ENCODE measurements at places on chromosomes 1 and 21. TPM values are rescaled to one million over a fixed set of nuclear protein-coding genes. Genes with fewer than 3 reads are reported as not detected.

GRCh38 chr1:161357073-161357472, 10.6 kb downstream of the CFAP126 start:
- no peaks in the 10 kb centered on the region for H3K4me1 ChIP-seq
- no peak overlapping the region for H3K4me3 ChIP-seq
- no peaks in the 10 kb centered on the region for H3K27me3 ChIP-seq
- H3K36me3 ChIP-seq: no peaks in the 10 kb centered on the region

DNA sequence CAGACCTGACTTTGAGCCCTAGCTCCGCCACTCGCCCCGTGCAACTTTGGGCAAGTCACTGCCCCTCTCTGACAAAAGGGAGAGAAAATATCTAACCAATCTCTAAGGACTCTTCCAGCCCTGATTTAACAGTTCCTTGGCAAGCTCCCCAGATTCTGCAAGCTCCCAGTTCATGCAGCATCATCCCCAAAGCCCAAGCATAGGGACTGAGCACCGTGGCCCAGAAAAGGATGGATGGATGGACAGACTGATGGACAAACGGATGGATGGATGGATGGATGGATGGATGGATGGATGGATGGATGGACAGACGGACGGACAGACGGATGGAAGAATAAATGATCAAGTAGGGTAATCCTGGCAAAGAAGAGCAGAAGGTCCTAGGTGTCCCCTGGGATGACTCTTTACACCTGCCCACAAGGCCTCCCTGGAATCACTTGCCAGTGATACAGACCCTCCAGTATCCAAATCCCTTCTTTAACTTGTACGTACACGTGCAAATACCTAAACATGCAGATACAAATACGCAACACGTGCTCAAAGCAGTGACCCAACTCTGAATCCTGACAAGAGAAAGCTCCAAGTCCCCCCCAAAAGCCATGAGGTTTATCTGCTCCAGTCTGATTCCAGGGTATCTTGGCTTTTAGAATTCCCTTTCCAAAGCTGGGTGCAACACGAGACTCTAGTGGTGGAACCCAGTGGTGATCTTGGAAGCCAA, 16.0 kb downstream of the IFFO2 start:
- no peak for DNase-seq
- no peaks in the 10 kb centered on the region for H3K27me3 ChIP-seq
- no peak overlapping the region for H3K27ac ChIP-seq
- H3K4me1 ChIP-seq: peaks cover 31% of the 10 kb centered on the region
- no peaks in the 10 kb centered on the region for H3K36me3 ChIP-seq

GRCh38 chr1:85109475-85109874, 61.2 kb upstream of the MCOLN3 start:
- H3K27ac ChIP-seq: no peak overlapping the region
- no peaks in the 10 kb centered on the region for H3K36me3 ChIP-seq
- H3K27me3 ChIP-seq: no peaks in the 10 kb centered on the region
- peak; percentile 81 for DNase-seq
- H3K4me3 ChIP-seq: no peak overlapping the region

- H3K36me3 ChIP-seq: no peaks in the 10 kb centered on the region
- peaks cover 14% of the 10 kb centered on the region for H3K4me1 ChIP-seq
- no peak overlapping the region for H3K4me3 ChIP-seq
- no peak for DNase-seq
- H3K27ac ChIP-seq: peak overlapping the region; percentile 21
These were observed 6.3 kb upstream of the TMEM39B start for GRCh38 chr1:32066489-32066873.

GRCh38 chr1:94299627-94300553, 62.5 kb upstream of the ARHGAP29 start:
- no peak overlapping the region for H3K4me3 ChIP-seq
- H3K27ac ChIP-seq: no peak overlapping the region
- DNase-seq: no peak

DNA sequence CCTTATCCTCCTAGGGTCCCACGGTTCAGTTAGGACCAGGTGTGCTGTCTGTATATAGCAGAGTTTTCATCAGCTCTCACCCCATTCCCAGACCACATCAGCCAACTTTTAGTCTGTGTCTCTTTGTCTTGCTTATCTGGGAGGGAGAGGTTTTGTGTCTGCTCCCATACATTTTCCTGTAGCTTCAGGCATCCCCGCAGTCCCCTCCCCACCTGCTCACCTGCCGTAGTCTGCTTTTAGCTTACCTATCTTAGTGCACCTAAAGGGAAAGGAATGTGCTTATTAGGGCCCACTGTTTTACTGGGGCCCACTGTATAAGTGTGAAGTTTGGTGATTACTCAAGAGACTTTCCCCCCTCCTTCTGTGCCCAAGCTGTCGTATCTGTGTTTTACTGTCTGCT, 225.1 kb downstream of the PLA2G4A start:
- H3K27ac ChIP-seq: no peak overlapping the region
- no peak overlapping the region for H3K4me3 ChIP-seq
- no peak for DNase-seq

DNA sequence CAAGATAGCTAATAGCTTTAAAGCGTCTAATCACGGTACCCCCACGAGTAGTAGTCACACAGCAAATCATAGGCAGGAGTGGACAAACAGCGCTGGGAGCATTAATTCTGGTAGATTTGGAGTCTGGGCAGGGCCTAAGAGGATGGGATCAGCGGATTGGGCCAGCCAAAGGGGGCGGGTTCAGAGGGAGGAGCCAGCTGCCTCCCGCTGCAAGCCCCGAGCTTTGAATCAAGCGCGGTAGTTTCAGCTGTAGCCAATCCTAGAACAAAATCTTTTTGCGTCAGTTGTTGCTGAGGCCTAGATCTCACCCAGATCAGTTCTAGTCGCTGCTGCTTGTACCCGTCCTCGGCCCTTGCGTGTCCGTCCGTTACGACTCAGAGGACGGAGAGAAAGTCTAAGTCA, 576 bp upstream of the NASP start:
- no peak overlapping the region for H3K27ac ChIP-seq
- H3K36me3 ChIP-seq: peaks cover 4% of the 10 kb centered on the region
- peaks cover 15% of the 10 kb centered on the region for H3K4me1 ChIP-seq
- peak; percentile 97 for DNase-seq

DNA sequence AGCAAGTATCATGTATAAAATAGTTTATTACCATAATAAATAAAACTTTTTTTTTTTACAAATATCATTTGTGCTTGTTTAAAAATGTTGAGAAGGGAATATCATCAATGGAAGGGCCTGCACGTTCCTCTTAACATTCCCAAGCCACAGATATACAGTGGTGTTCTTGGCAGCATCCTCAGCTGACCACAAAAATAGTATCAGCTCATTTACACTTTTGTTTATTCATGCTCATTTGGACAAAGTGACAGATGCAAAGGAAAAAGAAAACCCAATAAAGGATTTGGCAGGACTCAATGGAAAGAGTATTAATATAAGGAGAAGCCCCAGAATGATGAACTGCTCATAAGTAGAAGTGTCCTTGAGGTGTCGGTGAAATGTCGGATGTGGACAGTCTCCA, 349.6 kb downstream of the HHAT start:
- H3K27me3 ChIP-seq: no peaks in the 10 kb centered on the region
- no peaks in the 10 kb centered on the region for H3K36me3 ChIP-seq
- no peaks in the 10 kb centered on the region for H3K4me1 ChIP-seq
- no peak overlapping the region for H3K4me3 ChIP-seq
- H3K27ac ChIP-seq: no peak overlapping the region

DNA sequence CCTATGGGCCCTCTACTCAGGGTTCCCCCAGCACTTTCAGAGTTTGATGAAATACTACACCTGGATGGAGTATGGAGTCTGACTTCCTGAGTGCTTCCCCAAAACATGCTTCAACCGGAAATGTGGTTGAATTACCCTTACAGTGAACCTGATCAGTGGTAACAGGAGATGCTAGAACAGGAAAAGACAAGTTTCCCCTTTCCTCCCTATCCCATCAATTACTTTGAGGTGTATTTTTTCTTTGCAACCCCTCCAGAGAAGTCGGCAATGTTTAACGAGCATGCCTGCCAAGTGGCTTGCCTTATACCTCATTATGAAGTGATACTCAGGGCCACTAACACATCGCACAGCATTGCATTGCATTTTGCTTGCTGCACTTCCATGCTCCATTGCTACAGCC, 7.0 kb downstream of the KRTAP15-1 start:
- no peak overlapping the region for H3K4me3 ChIP-seq
- DNase-seq: no peak
- H3K4me1 ChIP-seq: no peaks in the 10 kb centered on the region
- H3K36me3 ChIP-seq: no peaks in the 10 kb centered on the region
- H3K27ac ChIP-seq: no peak overlapping the region
- no peaks in the 10 kb centered on the region for H3K27me3 ChIP-seq

- no peak overlapping the region for H3K4me3 ChIP-seq
- no peak overlapping the region for H3K27ac ChIP-seq
- peaks cover 4% of the 10 kb centered on the region for H3K4me1 ChIP-seq
- H3K36me3 ChIP-seq: no peaks in the 10 kb centered on the region
- no peaks in the 10 kb centered on the region for H3K27me3 ChIP-seq
These were observed 573.3 kb downstream of the PTPRU start for GRCh38 chr1:29809446-29810120.

DNA sequence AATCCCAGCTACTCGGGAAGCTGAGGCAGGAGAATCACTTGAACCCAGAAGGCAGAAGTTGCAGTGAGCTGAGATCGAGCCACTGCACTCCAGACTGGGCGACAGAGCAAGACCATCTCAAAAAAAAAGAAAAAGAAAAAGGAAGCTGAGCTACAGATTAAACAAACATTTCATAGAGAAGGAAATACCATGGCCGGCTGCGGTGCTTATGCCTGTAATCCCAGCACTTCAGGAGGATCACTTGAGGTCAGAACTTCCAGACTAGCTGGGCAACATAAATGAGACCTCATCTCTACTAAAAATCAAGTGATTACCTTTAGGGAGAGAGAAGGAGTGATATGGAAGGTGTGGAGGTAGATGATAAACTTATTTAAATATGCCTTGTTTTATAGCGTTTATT, 14.0 kb upstream of the CFAP126 start:
- H3K4me1 ChIP-seq: no peaks in the 10 kb centered on the region
- DNase-seq: no peak
- H3K4me3 ChIP-seq: no peak overlapping the region
- H3K27me3 ChIP-seq: no peaks in the 10 kb centered on the region
- no peaks in the 10 kb centered on the region for H3K36me3 ChIP-seq

GRCh38 chr1:23369335-23370013, at the start of gene ZNF436:
Gene ZNF436 (minus strand): TSS chr1:23369836. CDS start chr1:23368005, 1,831 bp downstream.
- DNase-seq: peak; percentile 67
- H3K4me1 ChIP-seq: peaks cover 45% of the 10 kb centered on the region
- H3K4me3 ChIP-seq: peak within 1 kb of the TSS; percentile 79
- H3K27me3 ChIP-seq: peaks cover 46% of the 10 kb centered on the region
- H3K36me3 ChIP-seq: peaks cover 4% of the 10 kb centered on the region

DNA sequence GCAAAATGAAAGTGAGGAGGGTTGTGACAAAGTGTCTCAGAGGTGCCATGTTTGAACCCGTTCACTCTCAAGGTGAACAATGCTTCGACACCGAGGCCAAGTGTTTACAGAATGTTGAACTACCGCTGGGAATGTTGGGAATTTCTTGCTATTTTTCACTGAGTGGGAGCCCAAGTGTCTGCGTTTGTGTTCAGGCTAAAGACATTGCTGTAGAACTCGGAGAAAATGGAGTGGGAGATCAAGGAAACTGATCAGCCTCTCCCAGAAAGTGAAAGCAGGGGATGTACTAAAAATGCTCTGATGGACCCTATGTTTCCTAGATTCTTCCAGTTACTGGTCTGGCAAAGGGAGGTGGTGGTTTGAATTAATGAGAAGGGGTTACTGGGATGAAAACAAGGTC, 207.5 kb downstream of the BACH1 start:
- H3K4me3 ChIP-seq: no peak overlapping the region
- H3K4me1 ChIP-seq: no peaks in the 10 kb centered on the region
- no peak for DNase-seq
- H3K36me3 ChIP-seq: no peaks in the 10 kb centered on the region

- H3K27ac ChIP-seq: no peak overlapping the region
- no peaks in the 10 kb centered on the region for H3K27me3 ChIP-seq
- no peak overlapping the region for H3K4me3 ChIP-seq
These were observed 59.2 kb downstream of the SLC25A24 start for GRCh38 chr1:108140936-108141335.

DNA sequence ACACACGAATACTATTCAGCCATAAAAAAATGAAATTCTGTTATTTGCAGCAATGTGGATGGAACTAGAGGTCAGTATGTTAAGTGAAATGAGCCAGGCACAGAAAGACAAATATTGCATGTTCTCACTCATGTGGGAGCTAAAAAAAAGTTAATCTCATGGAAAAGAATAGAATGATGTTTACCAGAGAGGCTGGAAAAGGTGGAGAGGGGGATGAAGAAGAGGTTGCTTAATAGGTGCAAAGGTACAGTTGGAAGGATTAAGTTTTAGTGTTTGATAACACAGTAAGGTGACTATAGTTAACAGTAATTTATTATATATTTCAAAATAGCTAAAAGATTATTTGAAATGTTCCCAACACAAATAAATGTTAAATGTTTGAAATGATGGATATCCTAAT, 10.8 kb upstream of the RGL1 start:
- H3K4me1 ChIP-seq: peaks cover 10% of the 10 kb centered on the region
- no peaks in the 10 kb centered on the region for H3K36me3 ChIP-seq
- no peak for DNase-seq

DNA sequence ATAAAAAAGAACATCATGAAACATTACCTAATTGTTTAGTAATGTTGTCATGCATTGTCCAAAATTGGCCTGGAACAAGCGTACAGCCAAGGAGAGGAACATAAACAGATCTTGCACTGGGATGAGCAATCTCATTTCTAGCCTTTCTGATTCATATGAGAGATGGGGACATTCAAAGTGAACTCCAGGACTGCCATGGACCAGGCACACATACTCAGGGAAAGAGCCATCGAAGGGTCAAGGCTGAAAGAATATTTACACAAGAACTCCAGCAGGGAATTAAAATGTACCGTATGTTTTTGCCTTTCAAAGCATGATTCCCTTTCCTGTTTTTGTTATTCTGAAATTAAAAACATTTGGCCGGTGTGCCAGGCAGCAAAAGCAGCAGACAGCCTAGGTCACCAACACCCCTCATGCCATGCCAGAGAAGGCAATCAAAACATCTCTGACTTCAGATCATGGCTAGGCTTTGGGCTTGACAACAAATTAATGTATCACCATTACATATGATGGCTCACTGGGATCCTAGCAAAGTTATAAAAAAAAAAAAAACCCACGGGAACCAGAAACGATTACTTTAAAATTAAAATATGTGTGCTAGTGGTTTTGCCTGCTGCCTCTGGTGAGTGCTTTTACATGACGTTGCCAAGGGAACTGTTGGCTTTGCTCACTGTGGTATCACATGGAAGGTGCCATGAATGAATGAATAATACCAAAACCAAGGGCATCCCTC, 159.8 kb downstream of the TGFBR3 start:
- H3K4me3 ChIP-seq: no peak overlapping the region
- no peaks in the 10 kb centered on the region for H3K36me3 ChIP-seq
- peaks cover 1% of the 10 kb centered on the region for H3K4me1 ChIP-seq
- H3K27ac ChIP-seq: no peak overlapping the region
- no peak for DNase-seq
- H3K27me3 ChIP-seq: no peaks in the 10 kb centered on the region

RUNX3 gene
- total RNA-seq: not detected

YY1AP1 gene
- 42.7 TPM for total RNA-seq

KRTAP19-3 gene
- not detected for total RNA-seq

Measured in neural progenitor cell (in vitro differentiated cells).